ENCODE measurements at places on chromosomes 7 and 10.

DNA sequence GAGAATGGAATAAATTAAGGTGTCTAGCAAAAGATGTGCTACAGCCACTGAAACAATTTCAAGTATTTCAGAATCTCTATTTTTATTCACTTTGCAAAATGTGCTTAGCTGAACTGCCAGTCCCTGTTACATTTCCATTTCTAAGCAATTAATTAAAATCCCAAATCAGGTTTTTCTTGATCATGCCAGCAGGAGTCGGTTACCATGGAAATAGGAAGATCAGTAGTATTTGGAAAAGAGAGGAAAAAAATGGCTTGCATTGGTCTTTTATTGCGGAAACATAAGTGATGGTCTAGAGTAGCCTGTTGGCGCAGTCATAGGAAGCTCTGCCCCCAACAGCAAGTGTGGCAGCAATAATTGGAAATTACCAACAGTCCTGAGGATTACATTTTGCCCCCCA lies 867.1 kb downstream of the GATA3 start:
- no peak for DNase-seq

- no peak for DNase-seq
These were observed 181.4 kb downstream of the GNAT3 start for GRCh38 chr7:80330434-80330833.

- DNase-seq, result no peak
These were observed 138.1 kb upstream of the LAMB4 start for GRCh38 chr7:108268200-108268820.

GRCh38 chr10:79264942-79265341 lies 82.3 kb upstream of the PPIF start:
- DNase-seq, result no peak

DNA sequence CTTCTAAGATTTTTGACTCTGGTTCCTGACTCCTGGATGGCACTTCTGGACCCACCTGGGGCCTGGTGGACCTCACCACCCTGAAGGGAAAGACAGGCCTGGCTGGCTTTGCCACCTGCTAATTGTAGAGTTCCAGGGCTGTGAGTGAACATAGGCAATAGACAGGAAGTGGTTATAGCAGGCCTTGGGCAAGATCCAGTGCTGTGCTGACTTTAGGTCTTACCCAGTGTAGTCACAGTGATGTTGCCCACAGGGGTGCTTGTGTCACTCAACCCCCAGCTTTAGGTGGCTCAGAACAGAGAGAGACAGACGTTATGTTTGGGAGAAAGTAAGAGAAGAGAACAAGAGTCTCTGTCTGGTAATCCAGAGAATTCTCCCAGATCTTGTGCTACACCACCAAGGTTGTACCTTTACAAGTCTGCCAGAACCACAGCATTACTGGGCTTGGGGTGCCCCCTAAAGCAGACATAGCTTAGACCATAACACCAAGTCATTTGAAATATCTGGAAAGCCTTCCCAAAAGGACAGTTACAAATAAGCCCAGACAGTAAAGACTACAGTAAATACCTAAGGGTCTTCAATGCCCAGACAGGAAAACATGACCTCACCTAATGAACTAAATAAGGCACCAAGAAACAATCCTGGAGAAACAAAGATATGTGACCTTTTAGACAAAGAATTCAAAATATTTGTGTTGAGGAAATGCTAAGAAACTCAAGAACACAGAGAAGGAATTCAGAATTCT lies 303.4 kb downstream of the PCLO start:
- DNase-seq, result no peak

DNA sequence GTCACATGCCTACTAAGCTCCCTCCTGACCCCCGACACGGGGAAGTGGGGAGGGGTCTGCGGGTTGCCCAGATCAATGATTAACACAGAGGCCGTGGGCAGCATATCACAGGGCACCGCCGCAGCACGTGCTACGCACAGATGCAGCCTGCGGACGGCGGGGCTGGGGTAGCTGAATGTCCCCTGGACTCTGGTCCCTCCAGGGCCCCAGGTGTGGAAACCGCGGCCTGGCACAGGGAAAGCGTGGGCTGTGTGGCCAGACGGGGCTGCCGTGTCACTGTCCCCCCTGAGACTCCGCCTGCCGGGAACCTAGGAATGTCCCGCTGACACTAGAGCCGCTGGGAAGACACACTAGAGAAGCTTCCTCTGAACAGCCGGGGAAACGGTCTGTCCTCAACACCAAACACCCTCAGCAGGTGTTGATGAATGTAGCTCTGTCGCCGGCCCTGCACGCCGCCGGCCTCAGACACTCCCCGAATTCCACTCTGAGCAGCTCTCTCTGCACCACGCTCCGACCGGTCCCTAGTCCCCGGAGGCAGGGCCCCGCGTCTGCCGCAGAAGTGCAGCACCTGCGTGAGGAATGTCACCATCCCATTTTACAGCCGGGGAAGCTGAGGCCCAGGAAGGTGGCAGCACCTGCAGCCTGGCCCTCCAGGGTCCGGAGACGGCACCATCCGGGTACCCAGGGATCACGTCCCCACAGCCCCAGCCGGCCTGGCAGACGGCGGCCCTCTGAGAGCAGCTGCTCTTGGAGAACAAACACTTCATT lies 33.4 kb upstream of the PDGFA start:
- DNase-seq, result no peak

DNA sequence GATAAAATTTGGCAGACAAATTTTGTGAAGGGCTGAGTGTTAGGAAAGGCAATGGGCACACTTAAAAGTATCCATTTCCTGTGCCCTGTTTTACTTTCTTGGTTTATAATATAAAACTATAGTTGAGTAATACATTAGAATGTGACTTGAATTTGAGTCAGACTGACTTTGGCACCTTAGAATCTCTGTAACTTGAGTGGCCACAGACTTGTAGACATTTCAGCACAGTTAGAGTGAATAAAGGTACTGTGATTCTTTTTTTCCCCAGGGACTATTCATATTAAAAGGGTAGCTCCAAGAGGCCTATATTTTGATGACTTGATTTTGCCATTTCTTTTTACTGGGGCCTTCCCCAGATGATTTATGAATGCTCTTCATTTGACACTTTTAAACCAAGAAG lies 22.4 kb downstream of the GBF1 start:
- no peak for DNase-seq

- peak; percentile 3 for DNase-seq
These were observed 61.9 kb downstream of the MCU start for GRCh38 chr10:72753760-72754231.

DNA sequence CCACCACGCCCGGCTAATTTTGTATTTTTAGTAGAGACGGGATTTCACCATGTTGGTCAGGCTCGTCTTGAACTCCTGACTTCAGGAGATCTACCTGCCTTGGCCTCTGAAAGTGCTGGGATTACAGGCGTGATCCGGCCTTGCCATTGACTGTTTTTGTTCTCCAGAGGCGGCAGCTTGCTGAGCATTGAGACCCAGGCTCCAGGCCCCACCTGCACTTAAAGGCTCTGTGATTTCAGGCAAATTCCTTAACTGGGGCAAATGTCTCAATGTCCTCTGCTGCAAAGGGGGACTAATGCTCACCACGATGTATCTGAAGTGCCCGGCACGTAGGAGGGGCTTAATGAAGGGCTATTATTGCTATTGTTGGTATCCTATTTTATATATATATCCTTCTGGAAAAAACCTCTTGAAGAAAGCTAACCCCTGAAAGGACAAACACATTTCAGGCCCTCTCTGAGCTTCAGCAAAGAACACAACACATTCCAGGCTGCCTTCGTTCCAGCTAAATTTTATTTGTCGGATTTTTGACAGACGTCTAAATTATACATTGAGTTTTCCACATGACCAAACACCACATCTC lies 29.0 kb downstream of the TRIM8 start:
- no peak for DNase-seq

DNA sequence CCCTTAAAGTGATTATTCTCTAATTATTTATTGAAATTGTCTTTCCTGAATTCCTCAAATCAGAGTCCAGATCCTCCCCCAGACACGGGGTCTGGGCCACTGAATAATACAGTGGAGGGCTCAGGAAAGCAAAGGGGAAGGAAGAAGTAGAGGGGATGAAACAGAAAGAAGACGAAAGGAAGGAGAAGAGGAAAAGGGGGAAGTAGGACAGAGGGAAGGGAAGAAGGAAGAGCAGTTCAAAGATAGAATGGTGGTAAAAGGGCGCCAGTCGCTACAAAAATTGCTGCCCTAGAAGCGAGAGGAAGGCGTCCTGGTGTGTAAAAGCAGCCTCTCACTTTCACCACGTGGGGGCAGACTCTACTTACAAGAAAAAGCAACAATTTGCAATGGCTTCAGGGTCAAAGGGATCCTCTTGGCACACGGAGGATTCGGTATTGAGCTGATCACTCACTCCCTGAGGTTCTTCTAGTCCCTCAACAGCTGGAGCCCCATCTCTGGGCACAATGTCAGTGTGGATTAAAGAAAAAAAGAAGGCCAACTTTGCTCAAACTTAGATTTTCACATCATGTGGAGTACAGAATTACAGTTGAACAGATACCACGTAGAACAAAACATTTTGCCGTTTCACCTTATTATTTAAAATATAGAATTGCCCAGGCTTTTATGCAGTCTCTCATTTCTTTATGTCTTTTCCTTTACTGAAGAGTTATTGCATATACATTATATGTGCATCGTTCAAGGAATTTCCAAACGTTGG lies 31.4 kb upstream of the NPVF start:
- DNase-seq, result peak; percentile 72

DNA sequence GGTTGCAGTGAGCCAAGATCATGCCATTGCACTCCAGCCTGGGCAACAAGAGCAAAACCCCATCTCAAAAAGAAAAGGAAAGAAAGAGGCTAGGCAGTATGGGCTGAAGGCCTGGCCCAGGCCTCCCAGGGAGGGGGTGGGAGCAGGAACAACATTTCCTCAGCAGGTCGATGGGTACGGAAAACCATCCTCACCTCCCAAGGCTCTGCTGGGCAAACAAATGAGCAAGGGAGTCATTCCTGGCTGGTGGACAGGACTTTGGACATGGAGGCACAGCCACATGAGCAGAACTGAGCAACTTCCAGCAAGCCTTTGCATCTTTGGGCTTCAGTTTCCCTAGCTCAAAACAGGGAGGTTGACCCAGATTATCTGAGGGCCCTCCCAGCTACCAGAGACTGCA lies 13.0 kb downstream of the OGDHL start:
- DNase-seq, result no peak

- DNase-seq, result no peak
These were observed 73.5 kb downstream of the HBP1 start for GRCh38 chr7:107242267-107242666.

GRCh38 chr7:35355911-35356310 lies 102.0 kb upstream of the TBX20 start:
- DNase-seq, result no peak

GRCh38 chr7:147415991-147416390 lies 1174.6 kb upstream of the C7orf33 start:
- no peak for DNase-seq

DNA sequence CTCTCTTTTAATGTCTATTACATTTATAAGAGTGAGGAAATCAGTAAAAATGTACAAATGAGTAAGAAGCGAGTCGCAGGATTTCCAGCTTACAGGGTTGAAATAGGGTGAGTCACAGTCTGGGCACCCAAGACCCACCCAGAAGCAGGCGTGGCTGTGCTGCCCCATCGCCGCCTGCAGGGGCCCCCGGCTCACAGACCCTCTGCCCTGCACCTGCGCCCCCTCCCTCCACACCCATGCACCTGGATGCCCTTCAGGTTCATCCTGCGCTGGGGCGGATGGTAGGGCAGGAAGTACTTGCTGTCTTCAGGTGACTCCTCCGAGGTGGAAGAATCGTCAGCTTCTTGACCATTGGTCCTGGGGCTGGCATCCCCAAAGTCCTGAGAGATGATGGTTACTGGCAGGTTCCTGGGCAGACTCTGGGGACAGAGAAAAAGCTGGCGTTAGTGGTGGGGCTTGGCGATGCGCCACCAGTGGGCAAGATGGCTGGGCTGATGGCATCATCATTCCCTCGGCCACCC lies 90.2 kb upstream of the GNA12 start:
- no peak for DNase-seq
